ENCODE measurements at places on chromosomes 3 and 15. TPM values are rescaled to one million over a fixed set of nuclear protein-coding genes. Genes with fewer than 3 reads are reported as not detected.
A peak's percentile ranks its signal among the peaks of the same experiment; 100 is the strongest.

FANCD2OS gene
- not detected for total RNA-seq

RPP14 gene
- total RNA-seq, result 13.8 TPM

FBLN2 gene
- total RNA-seq, result 494 TPM

GOLGA8Q gene
- 5.7 TPM for total RNA-seq

FEZF2 gene
- not detected for total RNA-seq

CGNL1 gene
- total RNA-seq, result 46.3 TPM

MEX3B gene
- 1.2 TPM for total RNA-seq

GHSR gene
- total RNA-seq, result not detected

SEMA4B gene
- total RNA-seq, result 19.5 TPM

DNA sequence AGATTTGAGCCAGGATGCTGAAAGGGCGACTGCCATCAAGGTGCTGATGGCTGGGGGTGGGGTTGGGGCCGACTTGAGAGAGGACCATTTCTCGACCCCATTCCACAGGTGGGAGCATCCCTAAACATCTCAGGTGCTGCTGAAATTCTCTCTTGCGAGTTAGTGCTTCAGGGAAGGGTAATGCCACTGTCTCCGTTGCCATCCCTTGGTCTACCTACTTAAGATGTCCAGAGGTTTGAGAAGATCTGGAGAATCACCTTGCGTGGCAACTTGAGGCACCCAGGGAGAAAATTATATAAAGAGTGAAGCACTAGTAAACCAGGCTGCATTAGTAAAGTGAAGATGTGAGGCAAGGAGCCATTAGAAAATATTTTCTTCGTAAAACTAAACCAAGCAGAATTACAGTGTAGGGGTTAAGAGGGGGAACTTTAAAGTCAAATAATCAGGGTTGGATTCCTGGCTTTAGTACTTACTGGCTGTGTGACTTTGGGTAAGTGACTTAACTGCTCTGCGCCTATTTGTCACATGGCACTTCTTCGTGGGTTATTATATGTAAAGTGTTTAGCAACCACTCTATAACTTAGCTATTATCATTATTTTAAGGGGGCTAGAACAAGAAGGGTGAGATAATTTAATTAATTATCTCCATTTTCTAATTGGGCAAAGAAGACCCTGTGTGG is 662 bp upstream of the RFTN1 start:
- peak overlapping the region; percentile 52 for H3K4me3 ChIP-seq
- no peak overlapping the region for H3K27ac ChIP-seq
- H3K27me3 ChIP-seq, result no peaks in the 10 kb centered on the region
- no peak for DNase-seq

DNA sequence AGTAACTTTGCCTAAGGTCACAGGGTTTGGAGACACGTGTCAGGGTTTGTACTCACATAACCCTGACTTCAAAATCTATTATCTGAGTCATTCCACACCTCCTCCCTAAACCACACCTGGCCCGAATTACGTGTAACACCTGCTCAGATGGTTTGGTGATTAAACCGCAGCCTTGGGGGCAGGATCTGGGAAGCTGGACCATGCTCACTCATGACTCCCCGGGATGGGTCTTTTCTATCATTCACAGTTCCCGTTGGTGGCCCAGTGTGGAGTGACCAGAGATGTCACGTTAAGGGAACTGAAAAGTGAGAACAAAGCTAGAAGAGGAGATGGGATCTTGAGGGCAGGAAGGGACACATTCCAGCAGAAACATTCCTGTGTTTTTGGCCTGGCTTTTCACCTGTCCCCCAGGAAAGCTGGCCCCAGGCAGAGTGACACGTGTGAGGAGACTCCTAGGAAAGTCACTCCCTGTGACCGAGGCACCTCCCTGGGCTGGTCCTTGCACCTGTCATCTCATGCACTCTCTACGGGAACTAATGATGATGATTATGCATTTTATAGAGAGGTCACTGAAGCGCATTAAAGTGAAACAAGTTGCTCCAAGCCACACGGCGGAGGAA is 75.4 kb upstream of the POMGNT2 start:
- H3K36me3 ChIP-seq, result no peaks in the 10 kb centered on the region
- no peak overlapping the region for H3K4me3 ChIP-seq
- no peaks in the 10 kb centered on the region for H3K4me1 ChIP-seq
- no peaks in the 10 kb centered on the region for H3K27me3 ChIP-seq

- H3K36me3 ChIP-seq, result peaks cover 6% of the 10 kb centered on the region
- no peak overlapping the region for H3K27ac ChIP-seq
- peak; percentile 21 for DNase-seq
- no peaks in the 10 kb centered on the region for H3K27me3 ChIP-seq
- H3K4me1 ChIP-seq, result no peaks in the 10 kb centered on the region
Observed at GRCh38 chr3:195703776-195704175, 17.0 kb upstream of the MUC20 start.

DNA sequence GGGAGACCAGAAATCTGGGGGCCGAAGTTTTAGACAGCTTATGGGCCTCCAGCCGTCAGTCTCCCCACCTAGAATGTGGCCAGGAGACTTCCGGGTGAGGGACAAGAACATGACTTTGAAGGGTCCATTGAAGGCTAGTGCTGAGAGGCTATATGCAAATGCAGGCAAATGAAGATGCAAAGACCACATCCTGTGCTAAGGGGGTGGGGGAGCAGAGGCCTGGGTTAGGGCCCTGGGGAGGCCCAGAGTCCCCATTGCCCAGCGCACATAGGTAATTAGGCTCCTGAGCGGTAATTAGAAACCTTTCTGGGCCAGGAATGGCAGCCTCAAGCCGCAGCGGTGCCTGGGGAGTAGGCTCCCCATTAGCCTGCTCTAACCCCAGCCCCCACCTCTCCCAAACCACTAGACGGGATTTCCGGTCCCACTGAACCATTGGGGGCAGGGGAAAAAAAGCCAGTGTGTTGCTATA is 6.8 kb downstream of the CSK start:
- no peaks in the 10 kb centered on the region for H3K27me3 ChIP-seq
- no peaks in the 10 kb centered on the region for H3K36me3 ChIP-seq
- no peaks in the 10 kb centered on the region for H3K4me1 ChIP-seq
- no peak overlapping the region for H3K4me3 ChIP-seq

DNA sequence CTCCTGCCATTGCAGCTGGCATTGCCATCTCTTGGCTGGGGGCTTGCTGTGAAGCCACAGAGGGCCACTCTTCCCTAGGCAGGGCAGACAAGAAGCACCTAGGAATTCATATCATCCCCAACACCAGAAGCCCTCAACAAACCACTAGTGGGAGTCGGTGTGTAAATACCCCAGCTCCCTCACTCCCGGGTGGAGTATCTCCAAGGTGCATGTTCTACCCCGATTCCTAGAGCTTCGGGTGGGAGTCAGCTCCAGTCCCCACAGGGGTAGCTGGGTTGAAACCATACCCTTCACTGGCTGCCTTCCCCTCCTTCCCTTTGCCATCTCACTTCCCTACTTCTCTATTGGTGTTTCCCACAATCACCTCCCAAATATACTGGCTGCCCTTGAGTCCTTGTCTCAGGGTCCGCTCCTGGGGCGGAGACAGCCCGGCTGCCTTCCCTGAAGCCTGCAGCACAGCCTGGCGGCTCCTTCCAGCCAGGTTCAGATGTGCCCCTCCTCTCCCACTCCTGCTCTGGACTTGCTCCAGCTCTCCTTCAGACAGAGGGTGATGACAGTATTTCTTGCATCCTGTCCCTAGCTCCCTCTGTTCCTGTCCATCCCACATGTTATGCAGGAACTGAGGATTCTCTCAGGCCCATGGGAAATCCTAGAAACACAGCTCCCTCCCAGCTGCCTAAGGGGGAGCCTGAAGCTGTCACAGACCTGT is 33.3 kb downstream of the FAM3D start:
- H3K4me1 ChIP-seq, result no peaks in the 10 kb centered on the region
- no peak overlapping the region for H3K27ac ChIP-seq
- no peaks in the 10 kb centered on the region for H3K27me3 ChIP-seq
- H3K36me3 ChIP-seq, result no peaks in the 10 kb centered on the region

GRCh38 chr3:149590691-149591441 is 67.0 kb downstream of the WWTR1 start:
- H3K27me3 ChIP-seq, result no peaks in the 10 kb centered on the region
- DNase-seq, result no peak
- peaks cover 14% of the 10 kb centered on the region for H3K4me1 ChIP-seq
- no peaks in the 10 kb centered on the region for H3K36me3 ChIP-seq
- no peak overlapping the region for H3K4me3 ChIP-seq

GRCh38 chr3:52388348-52388821 is 56.5 kb downstream of the SEMA3G start:
- no peak for DNase-seq
- no peak overlapping the region for H3K27ac ChIP-seq
- no peaks in the 10 kb centered on the region for H3K36me3 ChIP-seq
- no peak overlapping the region for H3K4me3 ChIP-seq

DNA sequence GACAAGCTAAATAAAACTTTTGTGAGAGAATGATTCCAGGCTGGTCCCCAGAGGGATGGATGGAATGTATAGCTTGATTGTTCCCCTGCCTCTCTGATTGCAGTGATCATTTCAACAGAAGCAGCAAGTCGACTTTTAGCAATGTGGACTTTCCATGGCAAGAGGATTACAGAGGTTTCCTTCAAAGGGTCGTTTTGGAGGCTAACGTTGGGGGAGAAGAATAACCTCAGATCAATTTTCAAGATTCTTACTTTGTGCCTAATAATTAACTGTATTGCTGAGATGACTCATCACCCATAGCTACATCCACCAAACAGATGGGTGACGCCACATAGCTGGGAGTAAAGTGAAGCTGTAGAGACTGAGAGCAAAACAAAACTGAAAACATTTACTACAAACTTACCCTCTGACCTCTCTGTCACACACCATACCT is 79.9 kb downstream of the GTPBP8 start:
- H3K27me3 ChIP-seq, result no peaks in the 10 kb centered on the region
- no peaks in the 10 kb centered on the region for H3K4me1 ChIP-seq
- no peak overlapping the region for H3K27ac ChIP-seq
- no peak overlapping the region for H3K4me3 ChIP-seq
- H3K36me3 ChIP-seq, result no peaks in the 10 kb centered on the region

DNA sequence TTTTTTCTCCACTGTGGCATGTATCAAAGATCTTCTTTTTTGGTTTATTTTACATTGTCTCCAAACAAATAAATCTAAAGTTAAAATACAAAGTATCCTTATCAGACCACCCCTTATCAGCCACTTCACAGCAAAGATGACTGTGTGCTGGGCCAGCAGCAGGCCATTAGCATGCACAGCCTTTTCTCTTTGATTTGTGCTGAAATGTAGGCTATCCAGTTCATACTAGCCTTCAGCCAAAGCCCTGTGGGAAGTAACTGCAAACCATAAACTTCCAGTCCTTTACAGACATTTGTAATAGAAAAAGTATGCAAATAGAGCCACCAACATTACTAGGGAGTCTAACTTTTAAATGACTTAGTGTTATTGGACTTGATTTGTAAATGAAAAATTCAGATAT is 816.3 kb downstream of the FHIT start:
- H3K4me3 ChIP-seq, result no peak overlapping the region
- H3K4me1 ChIP-seq, result no peaks in the 10 kb centered on the region
- no peaks in the 10 kb centered on the region for H3K27me3 ChIP-seq

GRCh38 chr3:194939949-194940770 is 254.5 kb downstream of the FAM43A start:
- DNase-seq, result no peak
- H3K4me3 ChIP-seq, result no peak overlapping the region
- no peaks in the 10 kb centered on the region for H3K4me1 ChIP-seq
- no peaks in the 10 kb centered on the region for H3K27me3 ChIP-seq

GRCh38 chr3:13884851-13885703 is 5.2 kb upstream of the WNT7A start:
- no peaks in the 10 kb centered on the region for H3K4me1 ChIP-seq
- H3K27ac ChIP-seq, result no peak overlapping the region
- H3K36me3 ChIP-seq, result no peaks in the 10 kb centered on the region
- DNase-seq, result no peak
- no peak overlapping the region for H3K4me3 ChIP-seq
- no peaks in the 10 kb centered on the region for H3K27me3 ChIP-seq

DNA sequence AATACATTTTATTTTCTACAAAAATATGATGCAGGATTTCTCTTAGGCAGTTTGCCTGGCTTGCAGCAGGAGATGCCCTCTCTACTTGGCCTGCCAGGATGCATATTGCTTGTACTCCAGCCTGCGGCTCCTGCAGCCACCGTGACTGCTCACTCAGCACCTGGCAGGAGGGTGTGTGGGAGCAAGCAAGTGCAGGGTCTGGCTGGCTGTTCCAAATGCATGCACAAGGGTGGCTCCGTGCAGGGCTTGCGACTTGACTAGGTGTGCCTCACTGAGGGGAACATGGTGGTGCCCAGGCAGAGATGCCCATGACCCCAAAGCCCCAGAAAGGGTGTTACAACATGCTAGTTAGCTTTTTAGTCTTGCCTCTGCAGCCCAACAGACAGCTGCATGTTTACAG is 1240.2 kb upstream of the ALCAM start:
- no peak overlapping the region for H3K27ac ChIP-seq
- no peaks in the 10 kb centered on the region for H3K36me3 ChIP-seq
- no peak overlapping the region for H3K4me3 ChIP-seq
- DNase-seq, result no peak
- H3K4me1 ChIP-seq, result no peaks in the 10 kb centered on the region

- H3K36me3 ChIP-seq, result peaks cover 7% of the 10 kb centered on the region
- no peaks in the 10 kb centered on the region for H3K4me1 ChIP-seq
- no peak for DNase-seq
- no peak overlapping the region for H3K4me3 ChIP-seq
- no peak overlapping the region for H3K27ac ChIP-seq
- H3K27me3 ChIP-seq, result no peaks in the 10 kb centered on the region
Observed at GRCh38 chr3:42216302-42216701, 49.7 kb downstream of the CCK start.

- no peak overlapping the region for H3K4me3 ChIP-seq
- no peak overlapping the region for H3K27ac ChIP-seq
- H3K27me3 ChIP-seq, result no peaks in the 10 kb centered on the region
- no peak for DNase-seq
- H3K36me3 ChIP-seq, result no peaks in the 10 kb centered on the region
- H3K4me1 ChIP-seq, result no peaks in the 10 kb centered on the region
Observed at GRCh38 chr3:184600685-184601377, 39.2 kb downstream of the EPHB3 start.

DNA sequence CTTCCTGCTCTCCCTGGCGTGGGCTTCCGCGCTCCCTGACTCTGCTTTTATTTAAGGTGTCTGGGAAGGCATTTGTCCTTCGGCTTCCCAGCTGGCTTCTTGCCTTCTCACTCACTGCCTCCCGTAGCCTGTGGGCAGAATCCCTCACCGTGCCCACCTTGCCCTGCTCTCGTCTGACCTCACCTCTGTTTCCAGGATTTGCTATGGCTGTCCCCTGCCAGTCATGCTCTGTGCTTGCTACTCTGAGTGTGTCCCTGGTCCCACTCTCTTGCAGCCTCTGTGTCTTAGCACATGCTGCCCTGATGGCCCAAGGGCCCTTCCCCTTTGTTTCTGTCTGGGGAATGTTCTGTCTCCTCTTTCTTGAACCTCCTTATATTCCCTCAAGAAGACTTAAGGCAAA is 26.2 kb downstream of the LPP start:
- H3K4me3 ChIP-seq, result no peak overlapping the region
- peak overlapping the region; percentile 96 for H3K27ac ChIP-seq
- no peak for DNase-seq
- H3K4me1 ChIP-seq, result peaks cover 3% of the 10 kb centered on the region
- H3K27me3 ChIP-seq, result no peaks in the 10 kb centered on the region

DNA sequence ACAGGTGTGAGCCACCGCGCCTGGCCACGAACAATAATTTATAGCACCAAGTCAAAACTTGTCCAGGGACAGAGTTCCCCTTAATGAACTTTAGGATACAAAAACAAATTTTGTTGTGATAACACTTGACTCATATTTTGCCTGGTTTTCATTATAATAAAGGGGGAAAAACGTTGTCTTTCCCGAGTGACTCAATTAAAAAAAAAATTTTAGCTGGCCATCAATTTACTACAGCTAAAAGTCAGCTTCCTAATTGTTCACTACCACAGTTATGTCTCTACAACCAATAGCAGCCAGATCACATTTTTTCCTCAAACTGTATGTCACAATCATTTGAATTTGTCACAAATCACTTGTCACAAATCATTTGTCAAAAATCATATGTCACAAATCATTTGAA is 116.0 kb downstream of the P3H2 start:
- no peak overlapping the region for H3K4me3 ChIP-seq
- no peaks in the 10 kb centered on the region for H3K4me1 ChIP-seq
- no peaks in the 10 kb centered on the region for H3K27me3 ChIP-seq
- H3K36me3 ChIP-seq, result no peaks in the 10 kb centered on the region
- DNase-seq, result no peak

All from aorta (tissue), 5 donors.